ENCODE measurements at places on chromosomes 6 and 20. TPM values are rescaled to one million over a fixed set of nuclear protein-coding genes. Genes with fewer than 3 reads are reported as not detected.

DNA sequence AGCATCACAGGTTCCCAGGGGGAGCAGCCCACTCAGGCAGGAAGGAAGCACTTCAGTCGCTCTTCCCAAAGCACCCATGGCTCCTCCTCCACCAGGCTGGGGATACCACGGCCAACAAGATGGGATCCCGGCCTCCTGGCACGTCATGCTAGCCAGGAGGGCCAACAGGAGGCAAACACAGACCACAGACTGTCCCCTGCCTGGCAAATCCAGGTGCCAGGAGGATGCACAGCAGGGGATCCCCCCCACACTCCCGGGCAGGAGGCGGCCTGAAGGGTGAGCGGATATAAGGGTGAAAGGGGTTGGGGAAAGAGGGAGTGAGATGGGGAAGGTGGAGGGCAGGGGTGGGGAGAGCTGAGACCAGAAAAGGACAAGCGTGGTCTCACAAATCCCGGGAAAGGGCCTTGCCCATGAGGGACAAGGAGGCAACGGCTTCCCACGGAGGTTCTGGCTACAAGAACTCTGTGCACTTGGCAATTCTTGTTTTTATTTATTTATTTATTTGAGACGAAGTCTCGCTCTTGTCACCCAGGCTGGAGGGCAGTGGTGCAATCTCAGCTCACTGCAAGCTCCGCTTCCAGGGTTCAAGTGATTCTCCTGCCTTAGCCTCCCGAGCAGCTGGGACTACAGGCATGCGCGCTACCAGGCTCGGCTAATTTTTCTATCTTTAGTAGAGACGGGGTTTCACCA is 7.2 kb downstream of the PXDC1 start:
- no peak overlapping the region for H3K4me3 ChIP-seq
- H3K27ac ChIP-seq: no peak overlapping the region
- peaks cover 13% of the 10 kb centered on the region for H3K4me1 ChIP-seq

GRCh38 chr6:7542065-7542873 is 798 bp downstream of the DSP start:
- H3K4me1 ChIP-seq: peaks cover 15% of the 10 kb centered on the region
- H3K4me3 ChIP-seq: peak overlapping the region; percentile 74
- H3K36me3 ChIP-seq: no peaks in the 10 kb centered on the region
- H3K27me3 ChIP-seq: peaks cover 64% of the 10 kb centered on the region
- no peak overlapping the region for H3K27ac ChIP-seq

DNA sequence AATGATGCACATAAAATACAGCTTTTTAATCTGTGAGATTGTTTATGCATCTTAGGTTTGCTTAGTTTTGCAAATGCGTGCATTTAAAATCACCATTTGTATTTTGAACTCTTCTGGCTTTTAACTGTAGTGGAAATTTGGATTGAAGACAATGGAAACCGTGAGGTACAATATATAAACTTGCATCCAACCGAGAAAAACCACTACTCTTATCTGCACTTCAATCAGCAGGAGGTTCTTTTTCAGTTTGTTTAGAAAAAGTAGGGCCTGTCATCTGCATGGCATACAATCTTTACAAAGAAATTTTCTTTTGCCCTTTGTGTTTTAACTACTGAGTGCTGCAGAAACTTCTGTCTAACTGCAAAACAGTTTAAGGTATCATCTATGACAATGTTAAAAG is 132.8 kb downstream of the LAMA2 start:
- no peaks in the 10 kb centered on the region for H3K27me3 ChIP-seq
- H3K4me1 ChIP-seq: no peaks in the 10 kb centered on the region
- DNase-seq: no peak

DNA sequence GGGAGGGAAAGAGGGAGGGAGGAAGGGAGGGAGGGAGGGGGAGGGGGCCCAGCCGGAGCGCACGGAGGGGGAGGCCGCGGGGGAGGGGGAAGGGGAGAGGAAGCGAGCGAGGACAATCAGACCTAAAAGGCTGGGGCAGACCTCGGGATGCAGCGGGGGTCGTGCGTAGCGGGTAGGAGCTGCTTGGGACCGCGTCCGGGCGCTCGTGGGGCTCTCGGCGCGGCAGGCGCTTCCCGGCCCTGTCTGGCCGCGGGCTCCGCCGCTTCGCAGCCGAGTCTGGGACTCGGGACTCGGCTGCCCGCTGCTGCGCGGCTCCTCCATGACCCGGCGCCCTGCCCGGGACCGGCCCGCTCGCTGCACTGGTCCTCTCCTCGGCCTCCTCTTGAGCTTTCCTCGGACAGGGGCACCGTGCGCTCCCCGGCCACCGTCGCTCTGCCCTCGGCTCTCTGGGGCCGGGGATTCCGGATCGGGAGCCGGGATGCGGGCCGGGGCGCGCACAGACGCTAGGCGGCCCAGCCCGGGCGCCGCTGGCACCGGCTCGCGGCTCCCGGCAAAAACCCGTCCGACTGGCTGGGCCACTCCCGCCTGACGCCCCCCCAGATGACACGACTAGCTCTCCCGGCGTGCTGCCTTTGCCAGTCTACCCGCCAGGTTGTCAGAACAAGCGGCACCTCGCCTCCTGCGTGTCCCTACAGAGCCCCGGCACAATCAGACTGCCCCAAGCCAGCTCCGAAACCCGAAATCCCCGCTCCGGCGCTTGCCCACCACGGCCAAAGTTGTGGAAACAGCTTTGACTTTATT is 2.2 kb downstream of the TFAP2A start:
- H3K4me1 ChIP-seq: peaks cover 39% of the 10 kb centered on the region
- H3K27ac ChIP-seq: peak overlapping the region; percentile 66
- DNase-seq: no peak
- peaks cover 44% of the 10 kb centered on the region for H3K36me3 ChIP-seq
- peaks cover 87% of the 10 kb centered on the region for H3K27me3 ChIP-seq

GRCh38 chr6:12546410-12547002 is 170.1 kb upstream of the PHACTR1 start:
- DNase-seq: no peak
- H3K4me3 ChIP-seq: no peak overlapping the region
- H3K27me3 ChIP-seq: no peaks in the 10 kb centered on the region
- H3K4me1 ChIP-seq: no peaks in the 10 kb centered on the region
- no peak overlapping the region for H3K27ac ChIP-seq
- no peaks in the 10 kb centered on the region for H3K36me3 ChIP-seq

The IMPG1 gene
- not detected for total RNA-seq
